ENCODE measurements at places on chromosomes 16 and 17. TPM values are rescaled to one million over a fixed set of nuclear protein-coding genes. Genes with fewer than 3 reads are reported as not detected.

The STH gene
- total RNA-seq: not detected

The TMEM208 gene
- 42.2 TPM for total RNA-seq

The MYL11 gene
- 0.70 TPM for total RNA-seq

The NTN1 gene
- 0.14 TPM for total RNA-seq

DNA sequence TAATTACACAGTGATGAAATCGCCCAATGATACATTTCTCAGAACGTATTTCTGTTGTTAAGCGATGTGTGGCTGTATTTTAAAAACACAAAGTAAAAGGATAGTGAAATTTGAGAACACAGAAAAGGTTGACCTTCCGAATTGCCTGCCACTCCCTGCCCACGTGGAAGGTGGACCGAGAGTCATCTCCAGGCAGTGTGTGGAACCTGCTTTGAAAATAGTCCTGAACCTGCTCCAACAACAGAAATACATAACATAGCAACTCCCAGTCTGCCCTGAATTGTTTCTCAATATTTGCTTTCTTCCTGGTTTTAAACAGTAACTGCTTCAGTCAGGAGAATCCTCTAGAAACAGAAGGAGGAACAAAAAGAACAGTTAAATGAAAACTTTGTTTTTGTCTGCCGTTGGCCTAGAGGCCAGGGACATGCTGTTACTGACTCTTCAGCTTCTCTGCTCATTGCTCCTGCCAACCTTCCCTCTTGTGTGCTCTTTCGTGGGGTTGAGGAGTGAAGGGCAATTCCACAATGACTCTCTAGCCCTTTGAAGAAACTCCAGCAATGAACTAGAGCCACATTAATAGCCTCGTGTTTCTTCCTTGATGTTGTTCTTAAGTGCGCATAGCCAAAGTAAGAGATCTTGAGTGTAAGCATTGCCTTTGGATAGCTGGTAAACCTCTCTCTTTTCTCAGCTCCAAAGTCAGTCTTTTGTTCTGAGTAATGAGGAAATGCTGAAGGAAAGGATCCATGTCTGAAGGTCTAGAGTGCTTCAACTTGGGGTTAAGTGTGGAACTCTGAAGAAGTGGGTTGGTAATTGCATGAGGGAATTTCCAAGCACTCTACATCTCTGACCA, 452.5 kb upstream of the CCL2 start:
- DNase-seq: no peak
- H3K36me3 ChIP-seq: no peaks in the 10 kb centered on the region
- no peak overlapping the region for H3K4me3 ChIP-seq
- H3K27me3 ChIP-seq: peaks cover 3% of the 10 kb centered on the region
- no peaks in the 10 kb centered on the region for H3K4me1 ChIP-seq

DNA sequence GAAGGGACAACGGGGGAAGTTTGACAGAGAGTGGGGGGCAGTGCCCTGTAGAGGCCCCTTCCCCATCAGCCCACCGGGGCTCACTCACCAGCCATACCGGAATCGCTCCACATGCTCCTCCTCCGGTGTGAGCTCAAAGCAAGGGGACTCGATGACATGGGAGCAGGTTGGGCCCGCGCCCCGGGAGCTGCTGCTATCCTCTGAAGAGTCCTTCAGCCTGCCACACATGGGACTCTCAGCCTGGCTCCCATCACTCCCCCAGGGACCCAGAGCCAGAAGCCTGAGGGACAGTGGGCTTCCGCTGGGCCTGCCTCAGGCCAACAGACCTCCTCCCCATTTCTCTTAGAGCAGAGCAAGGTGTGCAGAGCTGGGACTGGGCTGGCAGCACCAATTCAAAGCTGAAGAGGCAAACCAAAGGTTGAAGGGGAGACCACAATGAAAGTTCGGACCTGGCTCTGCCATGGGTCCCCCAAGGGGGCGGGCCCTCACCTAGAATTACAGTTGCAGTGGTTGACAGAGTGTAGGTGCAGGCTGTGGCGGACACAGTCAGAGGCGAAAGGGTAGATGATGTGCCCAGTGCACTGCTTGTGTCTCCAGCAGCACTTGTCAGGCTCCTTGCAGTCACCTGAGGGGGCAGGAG, 7.3 kb downstream of the PROCA1 start:
- H3K27ac ChIP-seq: no peak overlapping the region
- DNase-seq: no peak
- H3K27me3 ChIP-seq: no peaks in the 10 kb centered on the region
- H3K36me3 ChIP-seq: peaks cover 52% of the 10 kb centered on the region
- no peak overlapping the region for H3K4me3 ChIP-seq

GRCh38 chr16:29674188-29674587, 4.8 kb upstream of the QPRT start:
- H3K36me3 ChIP-seq: no peaks in the 10 kb centered on the region
- peaks cover 7% of the 10 kb centered on the region for H3K4me1 ChIP-seq
- H3K27me3 ChIP-seq: no peaks in the 10 kb centered on the region

- no peaks in the 10 kb centered on the region for H3K27me3 ChIP-seq
- H3K4me3 ChIP-seq: no peak overlapping the region
- H3K27ac ChIP-seq: no peak overlapping the region
Observed at GRCh38 chr16:1812732-1813163, 13.9 kb downstream of the HAGH start.

DNA sequence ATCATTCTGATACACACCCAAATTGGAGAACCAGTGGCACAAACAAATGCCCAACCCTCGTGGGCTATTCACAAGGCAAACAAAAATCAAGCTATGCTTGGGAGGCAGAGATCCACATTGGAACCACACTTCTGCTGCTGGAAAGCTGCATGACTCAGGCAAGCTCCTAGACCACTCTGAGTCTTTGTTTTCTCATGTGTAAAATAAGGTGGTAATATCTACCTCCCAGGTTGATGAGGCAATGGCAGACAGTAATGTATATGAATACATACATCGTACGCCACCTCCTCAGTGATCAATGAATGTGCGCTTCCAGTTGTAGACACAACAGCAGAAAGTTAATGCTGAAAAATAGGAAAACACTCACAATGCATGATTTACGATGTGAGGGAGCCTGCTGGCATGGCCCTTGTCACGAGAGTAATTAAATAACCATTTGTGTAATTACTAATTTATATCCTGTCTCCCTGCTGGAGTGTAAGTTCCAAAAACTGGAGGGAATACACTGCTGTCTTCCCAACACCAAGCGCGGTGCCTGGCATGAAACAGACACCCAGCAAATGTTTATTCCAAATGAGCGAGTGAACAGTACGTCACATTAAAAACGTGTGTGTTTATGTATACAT, 69.9 kb upstream of the HSBP1 start:
- no peaks in the 10 kb centered on the region for H3K27me3 ChIP-seq
- no peak overlapping the region for H3K27ac ChIP-seq
- DNase-seq: no peak
- no peaks in the 10 kb centered on the region for H3K36me3 ChIP-seq
- no peaks in the 10 kb centered on the region for H3K4me1 ChIP-seq
- no peak overlapping the region for H3K4me3 ChIP-seq

DNA sequence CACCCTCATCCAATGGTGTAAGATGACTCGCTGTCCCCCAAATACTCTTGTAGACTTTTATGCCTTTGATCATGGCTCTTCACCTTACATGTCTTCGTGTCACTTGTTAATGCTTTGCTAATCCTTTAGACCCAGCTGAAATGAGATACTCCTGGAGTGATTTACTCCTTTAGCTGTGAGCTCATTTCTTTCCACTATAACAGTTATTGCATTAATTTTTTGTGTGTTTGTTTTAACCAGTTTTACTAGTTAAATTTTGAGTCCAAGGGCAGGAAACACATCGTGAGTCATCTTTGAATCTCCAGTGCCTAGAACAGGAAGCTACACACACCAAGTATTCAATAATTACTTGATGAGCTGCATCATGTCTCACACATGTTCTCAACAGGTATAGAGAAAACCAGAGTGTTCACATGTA, 6.5 kb upstream of the CTCF start:
- H3K27ac ChIP-seq: no peak overlapping the region
- no peaks in the 10 kb centered on the region for H3K27me3 ChIP-seq
- H3K4me1 ChIP-seq: peaks cover under 1% of the 10 kb centered on the region
- no peaks in the 10 kb centered on the region for H3K36me3 ChIP-seq
- no peak for DNase-seq
- no peak overlapping the region for H3K4me3 ChIP-seq

- no peak overlapping the region for H3K27ac ChIP-seq
- DNase-seq: no peak
- peaks cover 3% of the 10 kb centered on the region for H3K27me3 ChIP-seq
Observed at GRCh38 chr17:68197997-68198930, 49.6 kb upstream of the AMZ2 start.

- no peak for DNase-seq
- H3K27ac ChIP-seq: peak overlapping the region; percentile 98
- peaks cover 18% of the 10 kb centered on the region for H3K4me1 ChIP-seq
- H3K36me3 ChIP-seq: peaks cover 19% of the 10 kb centered on the region
Observed at GRCh38 chr16:3282103-3282729, 1.1 kb upstream of the ZNF263 start.

DNA sequence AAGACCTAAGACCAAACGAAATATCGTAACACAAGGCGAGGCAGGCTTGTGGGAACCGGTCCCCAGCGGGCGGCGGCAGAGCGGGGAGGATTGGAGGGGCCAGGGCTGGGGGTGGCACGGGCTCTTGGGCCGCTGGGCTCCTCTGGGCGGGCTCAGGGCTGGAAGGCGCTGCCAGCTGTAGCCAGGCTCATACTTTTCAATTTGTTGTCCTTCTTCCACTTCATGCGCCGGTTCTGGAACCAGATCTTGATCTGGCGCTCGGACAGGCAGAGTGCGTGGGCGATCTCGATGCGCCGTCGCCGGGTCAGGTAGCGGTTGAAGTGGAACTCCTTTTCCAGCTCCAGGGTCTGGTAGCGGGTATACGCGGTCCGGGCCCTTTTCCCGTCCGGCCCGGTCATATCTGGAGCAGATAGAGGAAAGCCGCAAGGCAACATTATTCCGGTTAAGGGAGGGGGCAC, 1.5 kb downstream of the HOXB5 start:
- no peak for DNase-seq
- H3K27ac ChIP-seq: no peak overlapping the region
- peaks cover 11% of the 10 kb centered on the region for H3K27me3 ChIP-seq
- H3K4me1 ChIP-seq: no peaks in the 10 kb centered on the region
- H3K36me3 ChIP-seq: no peaks in the 10 kb centered on the region

DNA sequence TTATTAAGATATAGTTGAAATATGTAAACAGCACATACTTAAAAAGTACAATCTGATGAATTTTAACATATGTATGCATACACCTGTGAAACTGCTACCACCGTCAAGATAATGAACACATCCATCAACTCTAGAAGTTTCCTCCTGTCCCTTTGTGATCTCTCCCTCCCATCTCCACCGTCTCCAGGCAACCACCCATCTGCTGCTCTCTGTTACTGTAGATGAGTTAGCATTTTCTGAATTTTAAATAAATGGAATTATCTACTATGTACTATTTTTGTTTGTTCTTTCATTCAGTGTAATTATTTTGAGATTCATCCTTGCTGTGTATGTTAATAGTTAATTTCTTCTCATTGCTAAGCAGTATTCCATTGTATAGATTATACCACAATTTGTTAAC, 40.2 kb upstream of the SMPD3 start:
- no peak for DNase-seq
- H3K4me3 ChIP-seq: no peak overlapping the region
- no peak overlapping the region for H3K27ac ChIP-seq
- no peaks in the 10 kb centered on the region for H3K36me3 ChIP-seq
- peaks cover 7% of the 10 kb centered on the region for H3K4me1 ChIP-seq
- no peaks in the 10 kb centered on the region for H3K27me3 ChIP-seq

- no peak overlapping the region for H3K4me3 ChIP-seq
- no peaks in the 10 kb centered on the region for H3K27me3 ChIP-seq
- no peaks in the 10 kb centered on the region for H3K36me3 ChIP-seq
- DNase-seq: no peak
- no peak overlapping the region for H3K27ac ChIP-seq
Observed at GRCh38 chr17:33945646-33946546, 309.2 kb upstream of the CCL2 start.

GRCh38 chr16:85967111-85967510, 68.1 kb downstream of the IRF8 start:
- H3K27ac ChIP-seq: no peak overlapping the region
- no peak overlapping the region for H3K4me3 ChIP-seq
- H3K27me3 ChIP-seq: no peaks in the 10 kb centered on the region
- no peaks in the 10 kb centered on the region for H3K4me1 ChIP-seq
- no peak for DNase-seq

DNA sequence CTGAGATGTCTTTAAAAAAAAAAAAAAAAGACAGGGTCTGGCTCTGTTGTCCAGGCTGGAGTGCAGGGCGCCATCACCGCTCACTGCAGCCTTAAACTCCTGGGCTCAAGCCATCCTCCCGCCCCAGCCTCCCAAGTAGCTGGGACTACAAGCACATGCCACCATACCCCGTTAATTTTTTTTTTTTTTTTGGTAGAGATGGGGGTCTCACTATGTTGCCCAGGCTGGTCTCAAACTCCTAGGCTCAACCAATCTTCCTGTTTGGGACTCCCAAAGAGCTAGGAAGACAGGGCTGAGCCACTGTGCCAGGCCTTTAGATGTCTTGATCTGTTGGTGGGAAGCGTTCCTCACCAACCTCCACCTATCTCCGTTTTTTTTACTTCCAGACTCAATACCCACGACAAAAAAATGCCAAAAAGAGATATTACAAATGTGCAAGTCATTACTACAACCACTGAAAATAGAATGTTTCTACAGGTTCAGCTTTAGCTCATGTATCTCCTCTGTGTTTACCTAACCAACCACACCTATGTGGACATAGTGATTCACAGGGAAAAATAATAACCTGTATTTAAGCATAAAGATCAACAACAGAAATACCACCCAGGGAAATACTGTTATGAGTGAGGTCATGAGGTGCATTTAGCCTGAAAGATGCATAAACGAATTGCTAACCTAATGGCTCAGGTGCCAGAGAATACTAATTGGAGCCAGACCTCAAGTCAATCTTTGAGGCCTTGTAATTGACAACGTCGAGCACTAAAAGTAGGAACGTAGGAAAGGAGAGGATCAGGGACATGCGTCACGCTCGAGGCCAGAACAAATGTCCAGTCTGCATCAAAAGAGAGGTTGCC, 22.6 kb downstream of the NACA2 start:
- no peaks in the 10 kb centered on the region for H3K27me3 ChIP-seq
- H3K27ac ChIP-seq: no peak overlapping the region
- no peaks in the 10 kb centered on the region for H3K36me3 ChIP-seq
- H3K4me1 ChIP-seq: no peaks in the 10 kb centered on the region
- no peak for DNase-seq
- no peak overlapping the region for H3K4me3 ChIP-seq
